ENCODE measurements at places on chromosomes 2 and 18.

- peak; percentile 21 for DNase-seq
Measured at GRCh38 chr2:231680992-231681852, 27.1 kb upstream of the PTMA start.

- peak; percentile 44 for DNase-seq
Measured at GRCh38 chr2:26846334-26847306, 1.3 kb upstream of the DPYSL5 start.

- DNase-seq, result no peak
Measured at GRCh38 chr18:40380686-40381439, 1574.2 kb upstream of the PIK3C3 start.

DNA sequence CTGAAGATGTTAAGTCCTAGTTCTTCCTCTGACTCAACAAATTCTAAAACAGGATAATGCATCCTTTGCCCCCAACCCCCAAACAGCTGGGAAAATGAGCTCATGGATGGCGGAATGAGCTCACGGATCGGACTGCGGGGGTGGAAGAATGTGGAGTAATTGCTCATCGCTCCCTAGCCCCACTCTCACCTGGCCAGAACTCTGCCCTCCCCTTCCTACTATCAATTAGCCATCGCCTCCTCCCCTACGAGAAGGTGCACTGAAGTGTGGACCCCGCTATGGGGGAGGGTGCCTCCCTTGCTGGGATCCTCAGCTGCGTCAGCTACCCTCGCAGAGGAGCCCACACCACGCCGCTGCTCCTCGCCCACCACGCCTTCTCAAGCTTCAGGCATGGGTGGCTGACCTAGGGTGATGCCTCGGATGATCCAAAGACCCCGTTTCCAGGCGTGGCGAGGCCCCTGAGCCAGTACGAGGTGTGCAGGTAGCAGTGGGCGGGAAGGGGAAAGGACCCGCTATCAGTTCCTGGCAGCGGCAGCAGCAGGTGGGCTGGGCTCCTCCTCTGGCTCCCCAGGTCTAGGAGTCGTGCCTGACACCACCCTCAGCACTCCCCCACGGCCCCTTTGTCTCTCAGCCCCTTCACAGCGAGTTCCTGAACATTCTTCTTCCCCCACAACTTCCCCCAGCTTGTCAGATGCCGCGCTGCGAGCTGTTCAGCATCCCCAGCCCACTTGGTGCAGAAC, 82.1 kb upstream of the POMC start:
- DNase-seq, result no peak

DNA sequence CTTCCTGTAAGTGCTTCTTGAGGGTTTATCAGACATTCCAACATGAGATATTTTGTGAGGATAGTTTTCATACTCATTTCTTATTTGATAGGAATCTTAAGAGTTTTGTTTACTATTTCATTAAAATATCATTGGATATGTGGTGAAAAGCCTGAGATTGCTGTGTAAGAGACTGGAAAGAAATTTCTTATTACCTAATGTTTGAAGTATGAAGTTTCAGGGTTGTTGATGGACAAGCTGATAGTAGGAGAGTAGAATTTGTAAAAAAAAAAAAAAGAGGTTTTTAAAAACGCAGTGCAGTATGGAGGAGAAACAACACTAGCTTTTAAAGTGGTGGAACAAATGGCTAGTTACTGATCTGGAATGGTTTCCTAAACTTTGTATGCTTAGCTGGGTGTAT, 7.7 kb downstream of the EPB41L5 start:
- no peak for DNase-seq

DNA sequence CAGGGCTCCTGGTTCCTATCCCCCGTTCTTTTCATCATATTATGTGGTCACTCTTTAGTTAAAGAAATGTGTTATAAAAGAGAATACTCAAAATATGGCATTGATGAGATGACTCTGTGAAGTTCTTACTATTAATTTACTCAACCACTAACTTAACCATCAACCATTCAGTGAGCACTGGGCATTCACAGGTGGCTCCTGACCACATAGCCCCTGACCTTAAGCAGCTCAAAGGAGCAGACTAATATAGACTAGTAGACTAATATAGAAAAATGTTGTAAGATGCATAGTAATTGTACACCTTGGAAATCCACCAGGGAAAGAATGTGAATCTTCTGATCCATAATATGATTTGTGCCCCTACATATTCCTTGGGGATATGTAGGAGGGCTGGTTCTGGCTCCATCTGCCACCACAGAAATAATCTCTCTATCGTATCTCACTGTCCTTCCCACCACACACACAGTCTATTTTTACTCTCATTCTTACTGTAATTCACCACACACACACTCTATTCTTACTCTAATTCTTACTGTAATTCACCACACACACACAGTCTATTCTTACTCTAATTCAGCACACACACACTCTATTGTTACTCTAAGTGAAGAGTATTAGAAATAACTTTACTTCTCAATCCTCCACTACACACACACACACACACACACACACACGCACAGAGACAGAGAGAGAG, 188.9 kb upstream of the ITGA4 start:
- DNase-seq, result no peak

DNA sequence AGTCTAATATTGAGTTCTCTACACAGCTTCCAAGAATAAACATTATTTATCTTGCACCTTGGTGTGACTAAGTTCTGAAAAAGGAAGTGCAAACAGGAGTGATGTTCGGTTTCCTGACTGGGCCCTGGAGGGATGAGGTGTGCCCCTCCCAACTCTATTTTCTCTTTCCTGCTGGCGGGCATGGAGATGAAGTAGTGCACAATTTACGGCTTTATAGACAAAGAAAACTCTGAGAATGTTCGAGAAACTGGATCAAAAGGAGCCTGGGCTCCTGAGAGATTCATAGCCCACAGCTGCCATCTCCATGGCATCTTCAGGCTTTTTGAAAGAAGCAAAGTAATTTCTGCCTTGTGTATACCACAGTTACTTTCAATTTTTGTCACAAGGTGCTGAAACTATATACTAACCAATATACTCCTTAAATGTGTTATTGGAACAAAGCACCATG, 22.3 kb downstream of the LRATD1 start:
- no peak for DNase-seq

- DNase-seq, result no peak
Measured at GRCh38 chr2:137929519-137929916, 34.8 kb upstream of the HNMT start.

DNA sequence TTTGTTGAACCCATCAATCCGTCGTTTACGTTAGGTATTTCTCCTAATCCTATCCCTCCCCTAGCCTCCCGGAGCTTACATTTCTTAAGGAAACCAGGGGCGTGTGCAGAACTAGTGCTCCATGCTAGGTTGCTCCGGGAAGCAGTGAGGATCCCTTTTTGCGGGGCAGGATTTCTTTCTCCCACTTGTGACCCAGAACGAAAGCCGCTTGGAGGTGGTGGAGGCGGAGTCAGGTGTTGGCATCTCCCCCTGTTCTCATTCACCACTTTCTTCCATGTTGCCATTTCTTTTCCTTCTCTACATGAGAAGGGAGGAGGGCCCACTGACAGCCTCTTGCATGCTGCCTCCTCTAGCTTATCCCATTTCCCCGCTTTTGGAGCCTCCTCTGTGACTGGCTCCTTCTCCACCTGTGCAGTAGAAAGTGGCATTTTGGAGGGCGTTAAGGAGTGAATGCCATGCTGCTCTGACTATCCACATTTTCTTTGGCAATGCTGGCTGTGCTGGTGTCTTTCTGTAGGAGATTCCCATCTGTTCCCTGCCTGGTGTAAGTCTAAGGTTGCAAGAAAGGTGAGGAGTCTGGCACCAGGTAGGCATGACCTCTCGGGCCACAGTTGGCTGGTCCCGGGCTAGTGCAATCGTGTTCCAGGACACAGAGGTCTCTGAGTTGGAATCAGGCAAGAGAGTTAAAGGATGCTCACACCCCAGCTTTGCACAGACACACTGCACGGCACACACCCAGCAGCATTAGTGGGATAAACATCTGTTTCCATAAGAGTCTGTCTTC, 89.5 kb downstream of the ACKR3 start:
- no peak for DNase-seq

- DNase-seq, result no peak
Measured at GRCh38 chr2:197975931-197976519, 171.6 kb downstream of the PLCL1 start.

- DNase-seq, result no peak
Measured at GRCh38 chr2:167430447-167430846, 542.2 kb downstream of the XIRP2 start.

DNA sequence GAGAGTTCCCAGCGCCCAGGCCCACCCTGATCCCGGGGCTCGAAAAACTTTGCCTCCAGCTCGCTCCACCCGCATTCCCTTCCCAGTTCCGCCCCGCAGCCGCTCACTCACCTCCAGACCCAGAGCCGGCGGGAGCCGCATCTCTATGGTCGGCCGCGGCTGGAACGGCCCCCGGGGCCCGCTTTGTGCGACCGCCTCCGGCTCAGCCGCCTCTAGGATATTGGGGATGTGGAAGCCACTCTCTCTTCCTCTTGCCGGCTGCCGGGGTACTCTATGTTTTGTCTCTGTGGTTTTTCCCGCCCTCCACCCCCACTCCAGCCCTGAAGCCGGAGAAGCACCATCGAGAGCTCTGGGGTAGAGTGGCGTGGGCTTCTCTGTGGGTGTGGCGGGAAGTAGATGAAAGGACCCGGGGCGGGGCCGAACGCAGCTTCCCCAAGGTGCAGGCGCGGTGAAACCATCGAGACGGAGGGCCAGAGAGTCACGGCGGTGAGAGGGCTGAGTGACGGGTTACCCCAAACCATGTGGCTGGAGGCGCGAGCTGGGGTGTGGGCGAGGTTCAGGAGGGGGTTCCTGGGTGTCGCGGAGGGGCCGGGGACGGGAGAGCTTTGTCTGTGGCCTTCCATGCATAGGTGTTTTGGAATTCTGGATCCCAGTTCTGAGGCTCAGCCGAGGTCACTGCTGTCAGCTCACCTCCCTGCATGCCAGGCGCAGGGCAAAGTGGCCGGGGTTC, at the start of the genes BCS1L and ZNF142:
Gene BCS1L (plus strand): TSS at position 426 of the 730 bp plus-strand sequence. CDS start 1,305 bp downstream, outside the sequence.
Gene ZNF142 (minus strand): TSS at position 366 of the 730 bp plus-strand sequence. CDS start 3,194 bp downstream, outside the sequence.
- DNase-seq, result peak; percentile 90

GRCh38 chr18:3048820-3049349, 35.9 kb upstream of the LPIN2 start:
- DNase-seq, result no peak

DNA sequence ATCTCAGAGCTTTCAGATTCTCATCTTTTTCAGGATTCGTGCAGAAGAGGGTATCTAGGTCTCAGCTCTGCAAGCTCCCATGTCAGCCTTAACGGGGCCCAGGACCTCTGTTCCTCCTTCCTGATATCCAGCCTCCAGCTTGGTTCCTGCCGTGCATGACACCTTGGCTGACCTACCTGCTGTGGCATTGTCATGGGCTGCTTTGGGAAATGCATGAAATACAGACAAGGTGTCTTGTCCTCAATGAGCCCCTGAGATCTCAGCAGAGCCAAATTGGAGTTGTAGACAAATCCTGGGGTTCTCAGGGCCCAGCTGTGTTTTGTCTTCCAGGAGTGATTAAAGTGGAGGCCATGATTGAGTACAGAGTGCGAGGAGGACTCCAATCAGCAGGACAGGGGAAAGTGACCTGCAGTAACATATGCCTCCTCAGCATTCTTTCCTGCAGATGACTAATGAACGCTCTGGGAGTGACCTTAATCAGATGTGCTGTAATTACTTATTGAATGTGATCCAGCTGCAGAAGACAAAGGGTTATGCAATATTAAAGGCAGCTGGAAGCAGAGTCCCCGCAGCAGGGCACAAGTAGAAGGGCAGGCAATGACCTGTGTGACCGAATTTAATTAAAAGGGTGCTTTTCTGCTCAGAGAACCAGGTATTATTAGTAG, 141.1 kb downstream of the CCBE1 start:
- no peak for DNase-seq

GRCh38 chr18:68417166-68417799, 297.6 kb downstream of the TMX3 start:
- no peak for DNase-seq

Data from CD4-positive, alpha-beta T cell treated with Interferon gamma for 1 hour (primary cell).